Activated T-cell treated with anti-CD3 and anti-CD28 coated beads, Interleukin-2, amount 50 U/mL, for 72 hours (primary cell): ENCODE measurements at places on chromosomes 1 and 21. TPM values are rescaled to one million over a fixed set of nuclear protein-coding genes. Genes with fewer than 3 reads are reported as not detected.

DNA sequence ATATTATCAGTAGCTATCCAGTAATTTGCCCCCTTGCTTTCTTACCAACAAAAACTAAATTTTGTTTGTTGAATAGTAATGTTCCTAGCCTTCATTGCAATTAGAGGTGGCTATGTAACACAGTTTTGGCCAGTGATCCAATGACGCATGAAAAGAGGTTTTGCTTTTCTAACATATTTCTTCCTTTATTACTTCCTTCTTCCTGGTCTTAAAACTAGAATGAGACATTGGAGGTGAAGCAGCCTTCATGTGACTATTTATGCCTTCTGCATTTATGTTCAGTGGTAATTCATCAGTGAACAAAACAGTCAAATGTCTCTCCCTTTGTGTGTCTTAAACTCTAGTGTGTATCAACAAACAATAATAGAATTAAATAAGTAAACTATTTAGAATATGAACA, 35.5 kb downstream of the LRIF1 start:
- H3K4me3 ChIP-seq: no peak overlapping the region
- no peak overlapping the region for H3K27ac ChIP-seq
- peaks cover 18% of the 10 kb centered on the region for H3K36me3 ChIP-seq
- no peaks in the 10 kb centered on the region for H3K27me3 ChIP-seq

DNA sequence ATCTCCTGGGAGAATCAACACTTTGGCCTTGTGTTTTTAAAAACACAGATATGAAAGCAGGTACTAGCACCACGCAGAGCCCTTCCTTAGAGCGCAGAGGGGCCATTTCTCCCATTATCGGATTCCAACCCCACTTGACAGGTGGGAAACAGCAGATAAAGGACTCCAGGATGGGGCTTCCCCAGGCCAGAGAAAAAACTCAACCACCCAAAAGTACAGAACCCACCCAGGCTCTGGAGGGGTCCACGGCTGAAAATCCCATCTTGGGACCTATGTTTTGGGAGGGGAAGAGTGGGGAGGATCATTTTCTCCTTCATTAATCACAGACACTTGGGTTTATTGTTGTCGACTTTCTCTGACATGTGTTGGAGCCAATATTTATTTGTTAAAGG, 27.1 kb upstream of the COL18A1 start:
- H3K36me3 ChIP-seq: no peaks in the 10 kb centered on the region
- H3K4me1 ChIP-seq: no peaks in the 10 kb centered on the region
- H3K4me3 ChIP-seq: no peak overlapping the region
- DNase-seq: no peak
- H3K27ac ChIP-seq: no peak overlapping the region

GRCh38 chr1:193181985-193182384, 4.4 kb downstream of the B3GALT2 start:
- no peaks in the 10 kb centered on the region for H3K27me3 ChIP-seq
- H3K27ac ChIP-seq: no peak overlapping the region
- no peak for DNase-seq
- no peak overlapping the region for H3K4me3 ChIP-seq
- H3K4me1 ChIP-seq: peaks cover 23% of the 10 kb centered on the region

DNA sequence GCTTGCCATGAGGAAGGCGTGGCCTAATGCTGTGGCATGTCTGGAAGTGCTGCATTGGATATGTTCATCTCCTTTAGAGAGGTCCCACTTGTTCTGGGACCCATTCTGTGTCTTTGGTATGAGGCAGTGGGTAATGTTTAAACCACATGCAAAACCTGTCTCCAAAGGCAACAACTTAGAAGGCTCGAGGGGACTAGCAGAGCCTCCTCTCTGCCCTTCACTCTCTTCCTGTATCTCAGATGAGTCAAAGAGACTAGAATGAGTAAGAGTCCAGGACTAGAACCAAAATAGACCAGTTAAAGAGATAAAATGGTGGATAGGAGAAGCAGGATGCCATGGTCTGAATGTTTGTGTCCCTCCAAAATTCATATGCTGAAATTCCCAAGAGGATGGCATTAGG, 220.8 kb upstream of the KIAA0040 start:
- no peak overlapping the region for H3K4me3 ChIP-seq
- H3K27me3 ChIP-seq: peaks cover 13% of the 10 kb centered on the region
- H3K4me1 ChIP-seq: no peaks in the 10 kb centered on the region
- no peaks in the 10 kb centered on the region for H3K36me3 ChIP-seq
- H3K27ac ChIP-seq: no peak overlapping the region

- no peak overlapping the region for H3K27ac ChIP-seq
- H3K27me3 ChIP-seq: no peaks in the 10 kb centered on the region
- no peaks in the 10 kb centered on the region for H3K4me1 ChIP-seq
- H3K36me3 ChIP-seq: no peaks in the 10 kb centered on the region
- DNase-seq: no peak
Measured at GRCh38 chr1:114033961-114034360, 54.7 kb downstream of the OLFML3 start.

- H3K27me3 ChIP-seq: peaks cover 63% of the 10 kb centered on the region
- H3K36me3 ChIP-seq: no peaks in the 10 kb centered on the region
- H3K27ac ChIP-seq: no peak overlapping the region
- H3K4me3 ChIP-seq: no peak overlapping the region
Measured at GRCh38 chr1:28134651-28135207, 41.8 kb downstream of the PTAFR start.

GRCh38 chr21:23861911-23862504, 1745.3 kb downstream of the MRPL39 start:
- H3K36me3 ChIP-seq: no peaks in the 10 kb centered on the region
- no peak for DNase-seq
- H3K4me3 ChIP-seq: no peak overlapping the region
- peaks cover 18% of the 10 kb centered on the region for H3K4me1 ChIP-seq

DNA sequence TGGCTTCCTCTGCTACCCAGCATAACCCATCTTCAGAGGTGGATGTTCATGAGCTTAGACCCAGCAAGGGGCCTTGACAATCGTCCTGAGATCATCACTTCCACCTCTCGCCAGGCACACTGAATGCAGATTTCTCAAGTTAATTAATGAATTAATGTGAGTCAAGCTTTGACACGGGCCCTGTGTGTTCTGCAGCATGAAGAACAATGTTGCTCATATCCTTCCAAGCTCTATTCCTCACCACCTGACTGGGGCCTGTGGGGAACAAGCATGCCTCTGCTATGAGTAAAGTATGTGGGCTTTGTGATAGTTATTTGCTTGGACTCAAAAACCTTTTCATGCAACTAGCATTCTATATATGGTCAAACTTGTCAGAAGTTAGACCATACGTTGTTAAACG, 122.0 kb downstream of the SEC16B start:
- H3K4me1 ChIP-seq: no peaks in the 10 kb centered on the region
- H3K27ac ChIP-seq: no peak overlapping the region
- no peak overlapping the region for H3K4me3 ChIP-seq

The KCNJ6 gene
- total RNA-seq: not detected

The LCE1F gene
- total RNA-seq: not detected

The TTC3 gene
- total RNA-seq: 62.4 TPM

The FAM72C gene
- total RNA-seq: 3.5 TPM

The SFN gene
- total RNA-seq: 2.2 TPM

The VHLL gene
- total RNA-seq: 0.65 TPM

The PFKL gene
- 109 TPM for total RNA-seq

The OPRD1 gene
- total RNA-seq: not detected

The S100A11 gene
- total RNA-seq: 355 TPM

The KCNT2 gene
- not detected for total RNA-seq
